Stimulated activated CD4-positive, alpha-beta T cell treated with anti-CD3 and anti-CD28 coated beads, Interleukin-1b, Interleukin-23, amount 100 ng/mL, for 1 hour (primary cell): ENCODE measurements at places on chromosomes 1 and 21.

DNA sequence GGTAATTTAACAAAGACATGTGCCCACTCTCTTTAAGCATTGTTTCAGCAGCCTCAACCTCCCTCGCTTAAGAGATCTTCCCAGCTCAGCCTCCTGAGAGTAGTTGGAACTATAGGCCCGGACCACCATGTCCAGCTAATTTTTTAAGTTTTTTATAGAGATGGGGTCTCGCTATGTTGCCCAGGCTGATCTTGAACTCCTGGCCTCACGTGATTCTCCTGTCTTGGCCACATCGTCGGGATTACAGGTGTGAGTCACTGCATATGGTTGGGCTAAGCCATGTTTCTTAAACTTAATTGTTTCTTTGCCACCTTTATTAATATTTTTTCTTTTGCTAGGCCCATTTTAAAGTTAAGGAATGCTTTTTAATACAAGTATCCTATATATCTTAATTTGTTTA lies 18.6 kb upstream of the AGPAT3 start:
- no peak for DNase-seq

DNA sequence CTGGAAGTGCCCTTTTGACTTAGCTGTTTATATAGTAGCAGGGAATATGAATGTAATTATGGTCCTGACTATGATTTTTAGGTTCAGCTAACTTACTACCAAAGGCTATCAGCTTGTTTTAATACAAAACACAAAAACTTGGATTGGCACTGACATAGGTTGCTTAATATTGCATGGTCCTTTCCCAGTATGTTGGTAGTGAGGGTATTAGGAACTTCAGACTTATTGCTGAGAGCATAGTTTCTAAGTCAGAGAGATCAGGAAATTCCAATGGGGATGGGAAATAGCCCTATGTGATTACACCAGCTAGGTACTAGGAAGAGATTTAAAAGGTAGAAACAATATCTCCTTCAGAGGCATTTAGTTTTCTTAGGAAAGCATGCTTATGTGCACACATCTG lies 7.7 kb downstream of the ARID1A start:
- no peak for DNase-seq

- DNase-seq = no peak
These were observed 230.9 kb downstream of the LTN1 start for GRCh38 chr21:28761674-28762356.

- no peak for DNase-seq
These were observed 673 bp upstream of the DHCR24 start for GRCh38 chr1:54887665-54888071.

GRCh38 chr1:89254658-89255287 lies 17.9 kb downstream of the GBP5 start:
- DNase-seq = no peak

GRCh38 chr1:69404486-69404885 lies 163.2 kb upstream of the LRRC7 start:
- DNase-seq = no peak

GRCh38 chr1:188517139-188517538 lies 1688.4 kb downstream of the PLA2G4A start:
- no peak for DNase-seq

GRCh38 chr21:36728371-36729111 lies 29.6 kb downstream of the SIM2 start:
- no peak for DNase-seq

DNA sequence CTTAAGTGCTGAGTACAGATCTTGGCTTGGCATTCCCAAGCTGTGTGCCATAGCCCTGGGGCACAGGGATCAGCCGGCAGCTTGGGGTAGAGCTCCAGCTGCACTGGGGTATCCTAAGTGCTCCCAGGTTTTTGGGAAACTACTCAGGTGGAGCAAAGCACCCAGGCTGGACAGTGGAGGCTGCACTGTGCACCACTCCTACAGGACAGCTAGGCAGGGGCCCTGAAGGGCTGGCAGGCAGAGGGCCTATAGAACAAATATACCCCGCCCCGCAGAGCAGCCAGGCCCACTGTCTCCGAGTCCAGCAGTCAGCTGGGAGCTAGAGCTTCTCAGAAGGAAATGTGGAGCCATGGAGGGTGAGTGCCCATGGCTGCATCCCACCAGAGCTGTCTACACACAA lies 691.7 kb upstream of the ADGRL2 start:
- DNase-seq = no peak

DNA sequence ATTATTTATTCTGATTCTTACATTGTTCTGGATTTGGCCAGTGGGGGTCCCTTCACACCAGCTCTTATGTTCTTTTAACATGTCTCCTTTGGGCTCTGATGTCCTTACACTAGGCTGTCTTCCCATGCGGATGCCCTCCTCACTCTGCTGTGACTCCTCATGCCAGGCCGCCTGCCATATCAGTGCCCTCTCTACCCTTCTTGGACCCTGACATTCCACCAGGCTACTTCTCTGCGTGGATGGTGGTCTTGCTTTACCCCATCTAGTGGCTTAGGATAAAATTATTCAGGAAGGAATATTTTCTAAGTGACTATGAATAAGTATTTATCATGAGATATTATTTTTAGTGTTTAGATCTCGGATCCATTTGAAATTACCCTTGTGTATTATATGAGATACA lies 21.2 kb downstream of the ATF6 start:
- no peak for DNase-seq
